ENCODE measurements at places on chromosomes 7 and 10. TPM values are rescaled to one million over a fixed set of nuclear protein-coding genes. Genes with fewer than 3 reads are reported as not detected.

GIMAP8 gene
- polyA plus RNA-seq, result 0.02 TPM

TMEM213 gene
- polyA plus RNA-seq, result not detected

NEUROG3 gene
- polyA plus RNA-seq, result not detected

GIMAP5 gene
- polyA plus RNA-seq, result not detected

TRIP6 gene
- polyA plus RNA-seq, result 192 TPM

EPHA1 gene
- polyA plus RNA-seq, result 22.3 TPM

FFAR4 gene
- not detected for polyA plus RNA-seq

JCAD gene
- not detected for polyA plus RNA-seq

MYO1G gene
- polyA plus RNA-seq, result not detected

XPNPEP1 gene
- 43.8 TPM for polyA plus RNA-seq

DNA sequence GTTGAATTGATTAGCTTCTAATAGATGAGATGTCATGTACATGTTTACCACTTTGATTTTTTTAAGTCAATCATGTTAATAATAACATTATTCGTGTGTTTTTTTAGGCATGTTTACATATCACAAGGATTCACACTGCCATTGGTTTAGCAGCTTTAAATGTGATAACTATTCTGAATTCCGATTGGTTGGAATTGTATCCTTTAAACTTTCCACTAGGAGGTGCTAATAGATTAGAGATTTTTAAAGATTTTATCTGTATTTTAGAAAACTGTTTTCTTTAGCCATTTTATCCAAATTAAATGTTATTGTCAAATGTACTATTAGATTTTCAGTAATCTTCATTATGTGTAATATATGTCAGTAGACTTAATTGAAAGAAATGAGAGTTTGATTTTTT, 83.2 kb downstream of the HECTD2 start:
- no peak for DNase-seq

DNA sequence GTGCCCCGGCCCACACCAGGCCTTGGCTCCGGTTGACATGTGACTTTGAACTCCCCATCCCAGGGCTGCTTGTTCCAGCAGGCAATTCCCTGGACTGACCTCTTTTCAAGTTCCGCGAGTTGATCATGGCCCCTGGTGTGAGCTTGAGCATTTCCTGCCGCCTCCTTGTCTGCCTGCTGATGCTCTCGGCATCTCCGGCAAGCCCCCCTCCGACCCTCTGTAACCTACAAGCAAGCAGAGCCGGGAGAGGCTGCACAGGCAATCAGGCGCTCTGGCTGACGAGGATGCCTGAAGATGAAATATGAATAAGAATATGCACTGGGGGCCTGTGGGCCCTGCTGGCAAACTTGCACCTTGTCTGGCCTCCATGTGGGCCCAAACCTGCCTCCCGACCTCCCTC, 304.9 kb upstream of the MKI67 start:
- no peak for DNase-seq

- DNase-seq, result no peak
Observed at GRCh38 chr10:21509341-21510240, 15.9 kb downstream of the SKIDA1 start.

DNA sequence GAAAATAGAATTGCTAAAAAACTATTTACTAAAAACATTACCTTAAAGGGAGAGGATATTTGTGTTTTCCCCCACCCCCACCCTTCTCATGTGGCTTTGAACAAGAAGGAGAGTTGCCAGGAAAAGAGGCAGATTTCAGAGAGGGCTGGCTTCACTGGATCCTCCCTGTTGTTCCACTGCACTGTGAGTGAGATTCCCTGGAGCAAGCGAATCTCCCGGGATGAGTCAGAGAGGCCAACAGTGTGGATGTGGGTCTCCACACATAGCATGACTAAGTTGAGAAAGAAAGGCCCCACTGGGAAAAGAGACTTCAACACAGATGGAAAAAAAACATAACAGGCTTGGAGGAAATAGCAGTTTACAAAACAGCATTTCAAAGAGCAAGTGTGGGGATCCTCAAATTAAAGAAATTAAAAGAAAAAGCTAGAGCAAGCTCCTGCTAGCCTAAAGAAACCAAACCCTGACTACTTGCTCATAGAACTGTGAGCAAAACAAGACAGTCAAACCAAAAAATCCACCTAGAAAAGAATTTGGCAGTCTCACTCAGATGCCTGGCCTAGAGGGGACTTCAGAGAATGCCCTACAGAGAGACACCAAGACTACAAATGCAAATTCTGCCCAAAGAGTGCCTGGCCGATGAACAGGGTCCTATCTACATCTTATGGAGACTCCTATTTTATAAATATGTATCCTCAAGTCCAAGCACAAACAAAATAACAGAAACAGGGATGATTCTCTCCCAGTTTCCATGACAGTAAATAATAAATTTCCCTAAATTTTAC, 3.4 kb downstream of the CAV1 start:
- DNase-seq, result peak; percentile 80

DNA sequence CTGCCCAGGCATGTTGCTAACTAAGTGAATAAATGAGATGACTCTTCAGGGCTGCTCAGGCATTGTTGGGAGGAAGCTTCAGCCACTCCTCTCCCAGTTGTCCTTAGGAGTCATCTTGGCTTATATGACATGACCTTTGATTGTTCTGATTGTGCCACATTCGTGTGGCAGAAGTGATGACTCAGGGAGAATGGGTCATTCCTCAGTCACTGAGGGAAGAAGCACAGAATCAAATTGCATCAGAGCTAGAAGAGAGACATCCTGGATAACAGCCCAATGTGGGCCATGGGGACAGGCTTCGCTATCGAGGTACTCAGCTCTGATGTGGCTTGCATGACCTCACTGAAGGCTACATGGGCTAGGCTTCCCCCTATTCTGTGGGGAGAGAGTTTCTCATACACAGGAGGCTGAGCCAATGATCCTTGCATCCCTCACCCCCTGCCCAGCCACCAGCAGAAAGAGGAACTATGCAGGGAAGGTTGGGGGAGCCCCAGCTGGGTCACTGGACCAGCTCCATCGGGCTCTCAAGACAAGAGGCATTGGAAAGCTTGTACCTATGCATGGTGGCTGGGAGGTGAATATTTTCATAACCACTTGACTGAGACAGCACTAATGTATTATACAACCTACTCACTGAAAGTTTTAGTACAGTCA, 6.0 kb upstream of the HMX3 start:
- DNase-seq, result peak; percentile 38

DNA sequence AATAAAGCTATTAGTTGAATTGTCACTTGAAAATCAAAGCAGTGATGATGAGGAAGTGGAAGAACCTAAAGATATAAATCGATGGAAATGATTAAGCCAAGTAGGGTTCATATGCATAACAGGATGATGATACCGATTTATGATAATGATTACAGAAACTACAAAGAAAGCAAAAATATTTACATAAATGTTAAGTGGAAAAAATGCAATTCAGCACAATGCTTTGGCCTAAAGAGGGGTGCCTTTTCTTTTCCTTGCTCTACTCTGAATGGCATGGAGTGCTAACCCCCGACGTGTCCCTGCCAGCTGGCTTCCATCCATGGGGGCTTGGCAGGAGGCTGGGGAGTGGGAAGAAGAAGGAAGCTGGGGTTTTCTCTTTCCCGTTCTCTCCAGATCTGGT, 240.3 kb downstream of the GATA3 start:
- no peak for DNase-seq

DNA sequence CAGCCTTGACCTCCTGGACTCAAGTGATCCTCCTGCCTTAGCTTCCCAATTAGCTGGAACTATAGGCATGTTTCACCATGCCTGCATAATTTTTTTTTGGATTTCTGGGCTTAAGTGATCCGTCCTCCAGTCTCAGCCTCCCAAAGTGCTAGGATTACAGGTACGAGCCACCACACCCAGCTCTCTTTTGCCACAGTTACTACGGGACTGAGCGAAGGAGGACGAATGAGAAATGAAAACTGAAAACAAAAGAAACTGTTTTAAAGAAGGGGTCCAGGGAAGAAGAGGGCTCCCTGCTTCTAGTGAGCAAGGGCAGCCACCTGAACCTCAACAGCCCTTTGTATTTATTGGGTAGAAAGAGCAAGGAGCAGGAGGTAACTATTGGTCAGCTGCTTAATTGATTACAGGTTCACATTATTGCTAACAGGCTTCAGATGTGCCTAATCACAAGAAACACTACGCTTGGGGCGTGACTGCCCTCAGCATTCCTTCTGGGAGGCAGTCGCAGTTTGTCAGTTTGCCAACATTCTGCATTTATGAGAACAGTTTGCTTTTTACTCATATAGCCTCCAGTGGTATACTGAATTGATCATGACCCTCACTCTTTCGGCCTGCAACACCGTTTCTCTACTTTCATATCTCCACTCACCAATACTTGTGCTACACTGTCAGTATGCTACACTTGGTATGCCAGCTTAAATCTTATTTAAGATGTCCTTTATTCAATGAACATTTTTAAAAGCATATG, 676.8 kb downstream of the DNAJB9 start:
- peak; percentile 89 for DNase-seq

- DNase-seq, result peak; percentile 23
Observed at GRCh38 chr7:17185690-17186070, 112.8 kb upstream of the AHR start.

Measured in foreskin keratinocyte (primary cell).